ENCODE measurements at places on chromosomes 12 and 14. TPM values are rescaled to one million over a fixed set of nuclear protein-coding genes. Genes with fewer than 3 reads are reported as not detected.
A peak's percentile ranks its signal among the peaks of the same experiment; 100 is the strongest.

The TM9SF1 gene
- total RNA-seq = 19.5 TPM

The GLIPR1 gene
- 5.2 TPM for total RNA-seq

The GPRC5D gene
- total RNA-seq = not detected

The CEP83 gene
- total RNA-seq = 8.8 TPM

- H3K27me3 ChIP-seq = no peaks in the 10 kb centered on the region
- DNase-seq = no peak
- peaks cover 26% of the 10 kb centered on the region for H3K36me3 ChIP-seq
- H3K4me3 ChIP-seq = peak overlapping the region; percentile 93
Observed at GRCh38 chr12:131711551-131712205, 788 bp downstream of the SFSWAP start.

Measured in heart left ventricle (tissue), 16 donors.